Bronchial epithelial cell (primary cell): ENCODE measurements at places on chromosomes 1 and 21. TPM values are rescaled to one million over a fixed set of nuclear protein-coding genes. Genes with fewer than 3 reads are reported as not detected.

DNA sequence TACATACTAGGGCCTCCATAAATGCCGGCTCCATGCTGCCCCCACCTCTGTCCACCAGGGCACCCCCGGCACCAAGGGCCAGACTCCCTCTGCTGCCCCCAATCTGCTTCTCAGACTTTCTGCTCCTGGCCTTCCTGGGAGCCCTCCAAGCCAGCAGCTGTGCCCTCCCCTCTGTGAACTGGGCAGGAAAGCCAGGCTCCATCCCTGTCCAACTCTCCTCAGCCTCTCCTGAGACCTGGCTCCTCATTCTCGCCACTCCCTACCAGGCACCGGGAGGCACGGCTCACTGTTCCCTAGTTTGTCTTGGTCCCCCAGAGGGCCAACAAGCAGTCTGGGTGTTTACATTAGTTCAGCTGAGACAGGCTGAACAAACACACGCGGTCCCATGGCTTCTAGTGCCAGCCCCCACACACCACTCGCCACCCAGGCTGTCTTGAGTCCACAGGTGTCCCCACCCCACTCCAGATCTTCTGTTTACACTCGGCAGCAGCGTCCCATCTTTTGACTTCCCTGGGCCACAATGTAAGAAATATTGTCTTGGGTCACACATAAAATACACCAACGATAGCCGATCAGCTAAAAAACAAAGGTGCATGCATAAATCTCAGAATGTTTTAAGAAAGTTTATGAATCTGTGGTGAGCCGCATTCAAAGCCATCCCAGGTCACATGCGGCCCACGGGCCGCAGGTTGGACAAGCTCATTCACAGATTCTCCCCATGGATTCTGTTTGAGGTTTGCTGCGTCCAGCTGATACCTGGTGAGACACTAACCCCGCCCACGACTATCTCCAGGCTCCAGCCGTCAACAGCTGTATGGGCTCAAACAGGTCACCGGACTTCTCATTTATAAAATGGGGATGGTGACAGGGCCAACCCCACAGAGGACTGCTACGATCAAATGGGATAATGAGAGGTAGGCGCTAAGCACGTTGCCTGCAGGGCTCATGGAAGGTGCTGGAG is 29.5 kb upstream of the ECE1 start:
- no peak for DNase-seq

DNA sequence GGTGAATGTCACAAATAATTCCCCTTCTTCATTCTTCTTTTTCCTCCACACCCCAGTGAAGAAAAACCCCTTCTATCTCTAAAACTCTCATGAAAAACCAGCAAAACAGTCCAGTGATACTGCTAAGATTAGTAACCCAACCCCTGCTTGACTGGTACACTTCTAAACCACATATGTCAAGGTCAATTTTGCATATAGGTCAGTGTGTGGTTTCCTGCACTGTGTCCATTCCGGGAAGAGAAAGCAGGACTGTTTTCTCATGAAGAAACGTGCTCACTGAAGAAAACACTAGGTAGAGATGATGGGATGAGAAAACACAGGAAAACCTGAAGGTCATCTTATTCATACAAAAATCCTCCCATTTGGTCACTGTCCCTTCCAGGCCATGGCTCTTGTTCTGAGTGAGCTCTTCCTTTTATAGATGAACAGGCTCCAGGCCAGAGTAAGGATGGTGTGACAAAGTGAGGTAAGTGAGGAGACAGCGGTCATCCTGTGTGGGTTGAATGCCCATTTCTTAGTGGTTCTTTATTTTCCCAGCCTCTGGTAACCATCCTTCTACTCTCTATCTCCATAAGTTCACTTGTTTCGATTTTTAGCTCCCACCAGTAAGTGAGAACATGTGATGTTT is 122.7 kb downstream of the FASLG start:
- DNase-seq: no peak

DNA sequence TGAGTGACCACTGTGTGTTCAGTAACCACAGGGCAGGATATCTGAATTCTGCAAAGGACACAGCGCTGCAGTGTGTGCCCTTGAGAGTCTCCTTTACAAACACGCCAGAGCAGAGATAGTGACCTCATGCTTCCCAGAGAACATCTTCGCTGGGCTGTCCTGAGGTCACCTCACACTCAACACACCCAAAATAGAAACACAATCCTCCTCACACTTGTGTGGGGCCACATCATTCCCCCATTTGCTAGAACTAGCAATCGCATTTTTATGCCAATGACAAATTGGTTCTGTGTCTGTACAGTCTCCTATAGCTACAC is 140.1 kb upstream of the NRIP1 start:
- DNase-seq: no peak

GRCh38 chr1:15417059-15417934 is 7.6 kb downstream of the EFHD2 start:
- DNase-seq: peak; percentile 90

DNA sequence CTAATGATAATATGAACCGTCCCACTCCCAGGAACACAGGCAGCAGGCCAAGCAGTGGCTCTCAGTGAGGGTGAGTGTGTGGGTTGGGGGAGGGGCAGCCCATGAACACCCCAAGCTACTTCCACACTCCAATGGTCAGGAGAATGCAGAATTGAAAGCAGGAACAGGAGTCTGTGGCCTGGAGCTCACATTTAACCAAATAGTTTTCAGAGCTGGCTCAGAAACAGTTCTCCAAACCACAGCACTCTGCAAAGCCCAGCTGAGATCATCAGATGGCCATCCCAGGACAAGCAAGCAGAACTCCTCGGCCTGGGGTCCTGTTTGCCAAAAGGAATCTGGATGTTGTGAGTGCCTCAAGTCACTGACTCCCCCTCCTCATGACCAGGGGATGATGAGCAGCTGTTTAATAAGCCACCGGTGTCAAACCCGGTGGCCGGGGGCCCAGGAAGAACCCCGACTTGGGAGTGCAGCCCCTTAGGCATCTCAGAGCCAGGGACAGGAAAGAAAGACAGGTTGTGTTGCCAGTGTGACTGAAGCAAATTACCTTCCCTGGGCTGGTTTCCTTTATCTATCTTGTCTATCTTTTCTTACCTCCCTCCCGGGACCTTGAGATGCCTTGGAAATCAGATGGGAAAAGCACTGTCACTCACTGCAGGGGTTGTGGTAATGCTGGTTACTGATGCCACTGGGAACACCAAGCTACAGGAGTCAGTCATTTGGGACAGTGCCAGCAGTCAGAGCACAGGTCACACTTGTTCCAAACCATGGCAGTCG is 20.4 kb downstream of the DEGS1 start:
- no peak for DNase-seq

DNA sequence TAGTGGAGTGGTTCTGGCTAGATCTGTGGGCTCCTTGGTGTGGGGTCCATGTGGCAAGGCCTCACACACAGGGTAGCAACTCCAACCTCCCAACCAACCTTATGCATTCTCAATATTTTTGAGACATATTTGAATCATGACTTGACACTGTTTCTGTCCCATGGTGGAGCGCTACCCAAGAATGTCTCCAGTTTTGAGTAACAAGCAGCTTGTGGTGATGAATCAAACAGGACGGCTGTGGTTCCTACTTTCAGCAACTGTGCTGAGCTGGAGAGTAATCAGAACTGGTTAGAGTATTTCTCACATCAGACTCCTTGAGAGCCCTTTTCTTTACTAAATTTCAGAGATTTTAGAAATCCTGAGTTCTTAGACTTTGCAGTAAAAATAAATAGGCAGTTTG is 3.1 kb downstream of the LCE3D start:
- DNase-seq: peak; percentile 27

- DNase-seq: no peak
Measured at GRCh38 chr1:58233729-58234128, 312.8 kb downstream of the OMA1 start.

Gene OR2M3
- total RNA-seq: under 0.01 TPM in 1 of 2 replicates, not detected in the other

Gene SOX13
- total RNA-seq: 3.2 and 8.8 TPM in 2 replicates

Gene CD1C
- total RNA-seq: not detected in 2 replicates

Gene LMOD1
- total RNA-seq: 0.26 TPM in 1 of 2 replicates, not detected in the other

Gene LCE3E
- total RNA-seq: not detected in 2 replicates
